ENCODE measurements at places on chromosomes 3 and 15. TPM values are rescaled to one million over a fixed set of nuclear protein-coding genes. Genes with fewer than 3 reads are reported as not detected.

AADACL2 gene
- total RNA-seq, result not detected

AGBL1 gene
- not detected for total RNA-seq

EHHADH gene
- 5.6 TPM for total RNA-seq

DNA sequence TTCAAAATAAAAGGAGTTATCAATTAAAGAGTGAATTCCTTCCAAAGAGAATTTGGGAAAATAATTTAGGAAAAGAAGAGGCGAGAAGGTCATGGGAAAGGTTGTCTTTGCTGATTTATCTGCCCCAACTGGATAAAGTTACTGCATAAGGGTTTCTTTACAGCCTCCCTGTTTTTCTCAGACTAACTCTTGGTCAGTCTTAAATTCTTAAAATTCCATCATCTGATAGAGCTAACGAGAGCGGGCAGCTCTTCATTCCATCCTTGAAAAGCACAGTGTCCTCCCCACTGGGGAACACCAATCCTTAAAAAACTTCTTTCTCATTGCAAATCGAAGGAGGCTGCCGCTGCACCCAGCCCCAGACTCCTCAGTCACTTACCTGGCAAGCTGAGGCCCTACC, 107.2 kb downstream of the PGPEP1L start:
- no peak for DNase-seq

GRCh38 chr3:160860346-160860745, 104.3 kb downstream of the PPM1L start:
- DNase-seq, result no peak

- DNase-seq, result no peak
Observed at GRCh38 chr15:70048198-70048565, 49.5 kb downstream of the TLE3 start.

DNA sequence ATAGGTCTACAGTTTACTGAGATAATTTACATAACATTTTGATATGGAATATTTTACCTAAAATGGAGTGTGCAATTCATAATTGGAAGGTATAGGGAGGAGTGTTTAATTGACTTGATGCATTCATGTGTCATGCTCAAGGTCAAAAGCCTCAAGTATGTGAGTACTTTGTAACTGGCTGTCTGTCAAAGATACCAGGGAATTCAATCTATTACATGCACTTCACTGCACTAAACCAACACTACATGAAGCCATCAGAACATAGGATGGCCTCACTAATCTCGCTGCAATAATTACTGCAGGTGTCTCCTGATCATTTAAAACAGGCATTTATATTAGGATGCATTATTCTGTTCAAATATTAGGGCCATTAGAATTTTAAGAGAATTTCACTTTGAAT, 367.2 kb downstream of the CNTN4 start:
- no peak for DNase-seq

- DNase-seq, result no peak
Observed at GRCh38 chr3:55611121-55611520, 124.0 kb upstream of the WNT5A start.

GRCh38 chr15:100172356-100173024, 169.3 kb downstream of the ADAMTS17 start:
- DNase-seq, result no peak

DNA sequence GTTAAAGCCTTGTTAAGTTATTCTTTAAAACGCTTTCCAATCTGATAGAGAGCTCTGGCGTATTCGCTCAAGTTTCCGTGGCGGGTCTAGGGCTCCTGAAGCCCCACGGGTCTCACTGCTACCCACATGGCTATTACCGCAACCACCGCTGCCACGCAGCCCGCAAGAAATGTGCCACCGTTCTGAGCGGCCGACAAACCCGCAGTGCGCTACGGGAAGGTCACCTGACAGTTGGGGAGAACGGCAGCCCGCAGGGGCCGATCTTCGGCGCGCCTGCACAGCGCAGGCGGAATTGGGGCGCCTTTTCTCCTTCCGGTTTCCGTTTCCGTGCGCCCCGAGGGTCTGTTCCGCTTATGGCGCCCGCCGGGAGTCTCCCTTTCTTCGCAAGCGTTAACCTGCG, 76.6 kb upstream of the SNRPN start:
- DNase-seq, result no peak

DNA sequence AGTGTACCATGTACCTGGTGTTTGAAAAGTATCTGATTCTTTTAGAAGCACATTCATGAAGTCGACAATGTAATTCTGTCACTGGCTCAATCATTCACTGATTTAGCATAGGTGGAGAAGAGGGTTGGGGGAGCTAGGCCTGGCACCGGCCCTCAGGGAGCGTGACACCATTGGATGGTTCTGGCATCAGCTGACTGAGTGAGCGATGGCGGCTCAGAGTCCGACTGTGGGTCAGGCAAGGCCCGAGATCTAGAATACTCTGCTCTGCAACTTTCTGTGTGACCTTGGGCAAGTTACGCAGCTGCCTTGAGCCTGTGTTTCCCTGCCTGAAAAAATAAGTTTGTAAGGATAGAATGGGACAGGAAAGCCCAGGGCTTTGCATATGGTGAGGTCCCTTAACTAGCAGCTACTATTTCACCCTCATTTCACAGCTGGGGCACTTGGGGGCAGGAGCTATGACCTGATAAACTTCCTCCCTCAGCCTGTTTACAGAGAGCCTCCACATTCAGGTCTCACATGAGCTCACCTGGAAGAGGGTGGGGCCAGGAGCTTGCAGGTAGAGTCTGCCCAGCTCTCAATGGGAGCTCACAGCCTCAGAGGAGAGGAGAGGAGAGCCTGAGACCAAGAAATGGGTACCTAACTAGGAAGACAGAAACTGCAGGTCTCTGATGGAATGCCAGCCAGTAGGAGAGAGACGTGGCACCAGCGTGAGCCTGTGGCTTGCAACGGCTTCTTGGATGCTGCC, 153.7 kb upstream of the TLE3 start:
- no peak for DNase-seq

GRCh38 chr3:52341123-52341522, 25.0 kb downstream of the DNAH1 start:
- DNase-seq, result no peak

GRCh38 chr3:73624017-73624820, 522 bp downstream of the PDZRN3 start:
- DNase-seq, result no peak

Data from glomerular endothelial cell (primary cell).